Posterior vena cava (tissue), 2 donors: ENCODE measurements at places on chromosomes 7 and 10.
A peak's percentile ranks its signal among the peaks of the same experiment; 100 is the strongest.

DNA sequence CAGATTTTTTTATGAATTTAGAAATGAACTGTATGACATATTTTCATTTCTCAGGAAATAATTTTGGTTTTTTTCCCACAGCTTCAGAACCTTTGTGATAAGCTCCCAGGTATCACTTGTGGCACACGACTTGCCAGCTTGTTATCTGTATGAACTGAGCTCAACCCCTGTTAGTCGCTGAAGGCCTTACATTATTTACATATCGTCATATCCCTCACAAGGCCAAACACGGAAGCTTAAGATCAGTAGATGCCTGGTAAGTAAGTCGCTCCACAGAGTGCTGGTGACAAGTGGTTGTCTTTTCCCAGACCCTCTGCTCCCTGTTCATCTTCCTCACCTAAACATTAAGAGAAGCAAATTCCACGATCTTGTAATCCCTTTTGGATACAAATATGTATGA, 55.2 kb downstream of the RAPGEF5 start:
- no peak for DNase-seq

DNA sequence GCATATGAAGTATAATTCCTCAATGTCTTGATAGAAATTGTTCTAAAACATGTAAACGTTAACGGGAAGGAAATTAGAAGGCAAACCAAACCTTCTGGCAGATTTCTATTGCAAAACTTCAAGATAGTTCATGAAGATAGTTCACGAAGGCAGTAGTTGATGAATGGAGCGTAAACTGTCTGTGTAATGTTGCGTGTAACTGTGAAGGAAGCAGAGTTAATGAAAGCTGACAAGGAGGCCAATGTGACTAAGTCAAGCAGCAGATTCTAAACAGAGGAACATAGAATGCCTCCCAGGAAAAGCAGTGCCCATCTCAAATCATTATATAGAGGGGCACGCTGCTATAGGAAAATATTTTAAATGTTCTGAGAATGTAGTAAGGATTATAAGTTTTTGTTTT, 659.7 kb upstream of the IGFBP3 start:
- DNase-seq = no peak

GRCh38 chr7:29102558-29103151, 43.7 kb downstream of the CPVL start:
- DNase-seq = peak; percentile 86

- DNase-seq = no peak
Observed at GRCh38 chr10:34003561-34003960, 669.1 kb upstream of the NRP1 start.

DNA sequence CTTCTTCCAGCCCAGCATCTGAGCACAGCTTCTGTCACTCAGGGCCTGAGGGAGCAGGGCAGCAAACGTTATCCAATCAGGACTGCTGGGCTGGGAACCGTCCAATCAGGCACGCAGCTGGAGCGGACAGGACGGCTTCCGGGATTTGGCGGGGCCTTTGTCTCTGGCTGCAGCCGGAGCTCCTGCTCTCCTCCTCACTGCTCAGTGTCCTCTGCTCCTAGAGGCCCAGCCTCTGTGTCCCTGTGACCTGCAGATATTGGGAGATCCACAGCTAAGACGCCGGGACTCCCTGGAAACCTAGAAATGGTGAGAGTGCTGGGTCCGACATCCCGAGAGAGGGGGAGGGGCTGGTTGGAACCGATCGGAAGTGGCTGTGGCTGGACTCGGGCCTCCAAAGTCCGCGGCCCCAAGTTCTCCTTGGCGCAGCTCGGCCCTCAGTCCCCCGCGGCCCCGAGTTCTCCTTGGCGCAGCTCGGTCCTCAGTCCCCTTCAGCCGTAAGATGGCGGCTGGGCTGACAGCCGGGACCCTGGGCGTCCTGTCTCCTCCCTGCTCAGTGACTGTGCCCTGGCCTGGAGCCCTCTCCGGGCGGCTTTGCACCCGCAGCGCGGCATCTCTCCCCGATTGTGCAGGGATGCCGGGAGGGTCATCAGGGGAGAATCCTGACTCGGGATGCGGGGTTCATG, at the start of gene ZNF107:
ZNF107 (plus strand) TSS at position 154 of the 683 bp plus-strand sequence; CDS start at position 304, 150 bp downstream.
- DNase-seq = peak; percentile 98

- no peak for DNase-seq
Observed at GRCh38 chr7:44775383-44776107, 20.9 kb upstream of the PPIA start.

DNA sequence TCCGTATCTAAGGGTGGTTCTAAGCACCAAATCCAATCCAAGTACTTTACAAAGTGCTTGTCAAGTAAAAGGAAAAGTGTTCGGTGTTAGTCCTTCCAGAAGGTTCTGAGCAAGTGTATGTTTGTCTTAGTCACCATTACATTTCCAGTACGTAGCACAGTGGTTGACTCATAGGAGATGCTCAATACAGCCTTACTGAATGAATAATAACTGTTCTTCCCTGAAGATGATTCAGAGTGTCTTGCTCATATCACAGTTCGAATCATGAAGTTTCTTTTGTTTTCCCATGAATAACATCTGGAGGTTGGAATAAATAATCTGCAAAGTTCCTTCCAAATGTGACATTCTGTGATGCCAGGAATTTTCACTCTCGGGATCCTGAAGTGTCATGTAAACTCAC, 53.4 kb downstream of the WNT2 start:
- no peak for DNase-seq

DNA sequence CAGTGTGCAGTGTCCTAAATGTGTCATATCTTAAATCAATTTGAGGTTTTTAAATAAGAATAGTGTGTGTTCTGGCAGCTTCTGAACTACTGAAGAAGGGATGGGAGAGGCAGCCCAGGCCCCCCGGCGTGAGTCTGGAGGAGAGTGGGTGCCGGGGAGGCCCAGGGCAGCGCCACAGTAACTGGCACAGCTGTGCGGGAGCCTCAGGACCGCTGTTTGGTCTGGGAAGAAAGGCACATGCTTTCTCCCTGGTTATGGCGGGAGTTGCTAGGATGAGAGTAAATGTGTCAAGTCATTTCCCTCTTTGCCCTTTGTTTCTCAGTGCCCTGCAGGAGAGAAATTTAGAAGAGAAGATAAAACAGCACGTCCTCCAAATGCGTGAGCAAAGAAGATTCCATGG, 31.9 kb upstream of the PWWP2B start:
- DNase-seq = no peak

GRCh38 chr10:89929282-89930026, 228.1 kb downstream of the KIF20B start:
- DNase-seq = no peak

GRCh38 chr7:133139350-133139749, 57.5 kb upstream of the CHCHD3 start:
- no peak for DNase-seq

GRCh38 chr10:1329622-1330021, 273.4 kb downstream of the WDR37 start:
- DNase-seq = no peak

DNA sequence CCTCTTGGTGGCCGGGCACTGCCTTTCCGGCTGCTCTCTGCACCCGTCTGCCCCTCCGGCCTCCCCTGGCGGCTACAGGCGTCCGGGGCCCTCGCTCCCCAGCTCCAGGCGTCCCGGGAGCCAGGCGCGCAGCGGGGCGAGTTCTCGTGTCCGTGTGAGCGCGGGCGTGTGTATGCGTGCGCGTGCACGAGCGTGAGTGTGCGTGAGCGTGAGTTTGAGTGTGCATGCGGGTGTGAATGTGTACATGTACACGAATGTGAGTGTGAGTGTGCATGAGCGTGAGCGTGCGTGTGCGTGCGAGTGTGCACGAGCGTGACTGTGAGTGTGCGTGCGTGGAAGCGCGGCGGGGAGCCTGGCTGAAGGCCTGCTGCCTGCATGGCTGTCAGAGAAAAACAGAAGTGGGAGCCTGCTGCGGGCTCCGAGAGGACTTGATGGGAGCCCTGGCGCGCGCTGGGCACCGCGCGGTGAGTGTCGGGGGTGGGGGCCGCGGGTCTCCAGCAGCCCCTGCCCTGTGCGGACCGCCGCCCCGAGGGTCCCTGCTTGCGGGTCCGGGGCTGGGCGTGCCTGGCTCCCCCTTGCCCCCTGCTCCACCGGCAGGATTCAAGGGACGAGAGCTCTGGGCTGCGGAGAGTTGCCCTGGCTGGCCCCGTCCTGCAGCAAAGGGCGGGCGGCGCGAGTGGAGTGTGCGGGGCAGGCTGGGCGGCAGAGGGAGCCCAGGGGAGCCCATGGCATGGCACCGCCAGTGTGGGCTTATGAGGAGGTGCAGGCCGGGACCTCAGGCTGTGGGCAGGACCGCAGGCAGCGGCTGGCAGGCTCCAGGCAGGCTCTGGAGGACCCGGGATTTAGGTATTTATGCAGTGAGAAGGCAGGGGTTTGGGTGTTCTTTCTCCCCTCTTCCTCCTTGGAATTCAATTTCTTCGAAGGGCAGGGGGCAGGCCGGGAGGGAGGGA, 75.8 kb upstream of the EN2 start:
- no peak for DNase-seq

- DNase-seq = no peak
Observed at GRCh38 chr10:115829521-115830205, 443.3 kb downstream of the GFRA1 start.

GRCh38 chr10:8065651-8066050, 11.2 kb downstream of the GATA3 start:
- no peak for DNase-seq

DNA sequence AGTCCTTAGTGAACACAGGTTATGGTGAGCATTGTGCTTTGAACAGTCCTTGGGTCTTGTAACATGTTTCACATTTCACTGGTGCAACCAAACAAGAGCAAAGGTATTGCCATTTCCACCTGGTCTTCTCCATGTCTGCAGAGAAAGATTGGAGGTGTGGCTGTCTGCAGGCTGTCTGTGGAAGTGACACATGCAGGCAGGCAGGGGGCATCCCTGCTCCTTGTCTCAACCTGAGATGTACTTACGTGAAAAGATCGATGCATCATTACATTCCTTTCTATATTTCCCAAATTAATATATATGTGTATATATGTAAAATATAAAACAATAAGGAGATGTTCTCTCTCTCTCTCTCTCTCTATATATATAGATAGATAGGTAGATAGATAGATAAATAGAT, 54.3 kb downstream of the LRRC18 start:
- no peak for DNase-seq

GRCh38 chr10:78348411-78349164, 314.9 kb downstream of the RPS24 start:
- DNase-seq = no peak

DNA sequence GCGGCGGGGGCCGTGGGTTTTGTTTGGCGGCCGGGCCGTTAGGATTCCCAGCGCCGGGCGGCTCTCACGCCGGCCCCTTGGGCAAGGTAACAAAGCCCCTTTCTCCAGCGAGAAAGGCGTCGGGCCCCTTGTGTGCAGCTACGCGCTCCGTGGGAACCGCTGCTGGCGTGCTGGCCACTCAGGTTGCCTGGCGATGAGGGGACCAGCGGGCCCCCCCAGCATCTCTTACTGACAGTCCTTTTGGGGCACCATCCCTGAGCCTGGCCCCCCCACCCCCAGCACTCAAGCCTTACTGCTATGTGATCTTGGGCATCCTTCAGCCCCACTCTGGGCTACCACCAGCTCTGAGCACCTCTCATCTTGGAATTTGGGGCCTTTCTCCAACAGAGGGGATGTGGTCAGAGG, 1.8 kb downstream of the LFNG start:
- no peak for DNase-seq

GRCh38 chr10:48496831-48497779, 107.8 kb downstream of the ARHGAP22 start:
- DNase-seq = no peak

- DNase-seq = peak; percentile 82
Observed at GRCh38 chr10:62818426-62819011, 2.4 kb upstream of the EGR2 start.

- no peak for DNase-seq
Observed at GRCh38 chr7:23893942-23894891, 184.2 kb downstream of the STK31 start.

DNA sequence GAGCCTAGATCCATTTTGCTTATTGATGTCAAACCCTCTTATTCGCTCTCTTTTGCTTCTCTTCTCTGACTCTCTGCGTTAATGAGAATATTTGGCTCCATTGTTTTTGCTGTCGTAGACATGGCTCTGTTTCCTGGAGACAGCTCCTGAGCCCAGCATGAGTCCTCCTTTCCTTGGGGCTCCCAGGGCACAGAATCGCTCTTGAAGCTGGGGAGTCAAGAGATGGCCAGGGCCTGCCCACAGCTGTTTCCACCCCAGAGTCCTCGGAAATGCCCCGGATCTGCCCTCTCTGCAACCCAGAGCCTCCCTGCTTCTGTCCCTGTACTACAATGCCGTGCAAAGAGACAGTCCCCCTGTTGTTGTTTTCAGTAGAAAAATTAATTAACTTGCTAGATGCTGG, 566.7 kb upstream of the FOXK1 start:
- peak; percentile 13 for DNase-seq

GRCh38 chr7:98761225-98761624, 108.6 kb downstream of the TMEM130 start:
- no peak for DNase-seq

DNA sequence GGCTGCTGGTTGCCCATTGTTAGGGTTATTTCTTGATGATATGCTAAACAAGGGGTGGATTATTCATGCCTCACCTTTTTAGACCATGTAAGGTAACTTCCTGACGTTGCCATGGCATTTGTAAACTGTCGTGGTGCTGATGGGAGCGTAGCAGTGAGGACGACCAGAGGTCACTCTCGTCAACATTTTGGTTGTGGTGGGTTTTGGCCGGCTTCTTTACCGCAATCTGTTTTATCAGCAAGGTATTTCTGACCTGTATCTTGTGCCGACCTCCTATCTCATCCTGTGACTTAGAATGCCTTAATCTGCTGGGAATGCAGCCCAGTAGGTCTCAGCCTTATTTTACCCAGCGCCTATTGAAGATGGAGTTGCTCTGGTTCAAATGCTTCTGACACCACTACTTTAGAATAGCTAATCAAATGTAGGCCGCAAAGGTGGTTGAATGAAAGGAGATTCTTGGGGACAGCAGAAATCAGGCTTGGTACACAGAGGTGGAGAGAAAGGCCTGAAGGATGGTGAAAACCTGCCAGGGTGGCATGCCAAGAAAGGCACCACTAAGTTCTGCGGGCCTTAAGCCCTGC, 17.9 kb upstream of the SMO start:
- DNase-seq = no peak

DNA sequence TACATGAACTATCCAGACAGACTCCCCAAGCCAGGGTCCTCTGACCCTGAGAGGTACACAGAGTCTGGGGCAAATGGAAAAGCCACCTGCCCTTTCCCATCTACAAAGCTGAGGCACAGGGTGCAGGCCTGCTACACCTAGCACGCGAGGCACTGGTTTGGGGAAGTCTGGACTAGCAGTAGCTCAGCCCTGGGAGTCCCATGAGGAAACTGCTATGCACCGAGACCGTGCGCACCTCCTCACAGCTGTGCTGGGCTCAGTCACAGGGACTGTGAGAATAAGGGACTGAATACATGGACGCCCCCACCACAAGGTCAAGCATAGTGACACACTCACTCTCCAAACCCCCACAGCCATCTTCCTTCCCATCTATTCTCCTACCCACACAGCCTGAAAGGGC, 8.2 kb downstream of the MAT1A start:
- peak; percentile 64 for DNase-seq
